NCI-H460 (cell line): ENCODE measurements at places on chromosomes 3 and 15.

DNA sequence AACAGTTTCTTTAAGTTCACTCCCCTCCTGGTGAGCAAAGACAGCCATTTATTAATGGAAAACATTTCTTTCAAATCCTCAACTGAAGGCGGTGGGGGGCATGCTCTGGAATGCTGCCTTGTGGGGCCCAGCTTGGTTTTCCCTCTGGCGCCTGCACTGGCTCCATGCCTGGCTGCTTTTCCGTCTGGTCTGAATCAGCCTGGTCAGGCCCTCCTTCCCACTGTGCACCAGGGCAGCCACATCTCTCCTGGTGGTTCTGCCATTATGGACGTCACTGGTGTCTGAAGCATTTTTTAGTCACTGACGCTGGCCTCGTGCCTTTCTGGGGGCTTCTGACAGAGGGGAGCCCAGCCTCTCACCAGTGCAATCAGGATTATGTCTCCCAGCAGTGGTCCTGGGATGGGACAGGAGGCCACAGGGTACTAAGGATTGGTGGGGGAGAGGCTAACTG lies 57.6 kb upstream of the APEH start:
- DNase-seq, result no peak

DNA sequence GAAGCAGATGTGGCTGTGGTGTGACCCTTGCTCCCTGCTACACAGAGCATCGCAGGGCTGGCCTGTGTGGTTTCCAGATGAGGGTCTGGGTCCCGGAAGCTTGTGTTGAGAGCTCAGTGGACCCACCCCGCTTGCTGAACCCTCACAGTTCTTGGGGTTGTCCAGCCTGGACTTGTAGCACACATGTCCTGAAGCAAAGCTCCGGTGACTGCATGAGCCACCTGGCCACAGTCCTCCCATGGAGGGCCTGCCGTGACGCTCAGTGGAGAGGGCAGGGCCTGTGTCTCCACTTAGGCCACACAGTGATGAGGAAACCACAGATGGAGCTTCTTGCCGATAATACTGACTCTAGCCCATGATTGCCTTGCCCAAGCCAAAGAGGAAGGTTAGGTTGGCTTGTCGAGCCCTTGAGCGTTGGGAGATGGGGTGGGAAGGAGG lies 62.6 kb downstream of the RGMA start:
- DNase-seq, result no peak

DNA sequence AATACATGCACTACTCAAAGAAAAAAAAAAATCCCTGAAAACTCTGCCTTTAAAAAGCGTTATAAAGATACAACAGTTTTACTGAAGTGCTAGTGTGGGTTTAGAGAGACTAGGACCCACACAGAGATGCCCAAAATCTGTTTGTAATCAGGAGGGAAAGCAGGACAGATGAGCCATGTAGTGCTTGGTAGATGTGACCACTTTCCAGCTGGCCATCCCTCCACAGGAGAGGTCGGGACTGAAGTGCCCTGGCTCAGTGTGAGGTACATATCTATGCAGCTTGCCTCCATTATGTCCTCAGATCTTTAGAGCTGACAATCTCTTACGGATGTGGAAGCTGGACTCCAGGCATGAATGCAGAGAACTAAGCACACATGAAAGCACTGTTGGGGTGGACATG lies 57.5 kb upstream of the NANOGP8 start:
- no peak for DNase-seq

GRCh38 chr3:68483041-68483440 lies 449.3 kb downstream of the TAFA4 start:
- DNase-seq, result no peak

DNA sequence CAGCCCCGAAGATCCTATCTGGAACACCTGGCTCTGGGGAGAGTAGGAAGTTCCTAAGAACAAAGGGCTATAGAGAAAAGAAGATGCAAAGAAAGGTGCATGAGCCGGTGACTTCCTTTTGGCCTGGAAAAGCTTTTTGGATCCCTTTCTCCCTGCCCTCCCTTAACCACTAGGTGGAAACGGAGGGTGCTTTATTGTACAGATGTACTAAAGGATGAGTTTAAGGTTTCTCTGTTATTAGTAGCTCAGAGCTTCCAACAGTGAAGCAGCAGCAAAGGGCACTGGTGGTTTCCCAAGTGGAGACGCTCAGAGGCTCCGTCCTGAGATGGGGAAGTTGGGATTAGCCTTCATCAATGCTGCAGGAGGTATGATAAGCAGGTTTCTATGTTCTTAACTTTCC lies 5.9 kb upstream of the ADGRG7 start:
- peak; percentile 22 for DNase-seq

DNA sequence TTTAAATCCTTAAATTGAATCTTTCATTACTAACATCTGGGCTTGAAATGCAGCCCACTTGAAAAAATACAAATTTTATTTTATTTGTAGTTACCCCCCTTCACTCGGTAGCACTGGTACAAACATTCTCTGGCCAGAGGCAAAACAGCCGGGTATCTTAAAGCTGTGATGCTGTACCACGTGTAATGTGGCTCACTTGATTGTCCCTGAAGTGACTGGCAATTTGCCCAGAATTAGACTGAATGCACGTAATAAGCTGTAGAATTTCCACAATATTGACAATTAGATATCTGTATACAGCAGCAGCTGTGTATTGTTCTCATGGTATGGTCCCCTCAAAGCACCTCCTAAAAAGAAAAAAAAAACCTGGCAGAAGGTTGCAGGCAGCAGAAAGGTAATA lies 192.8 kb upstream of the TBC1D5 start:
- DNase-seq, result no peak

GRCh38 chr15:81338170-81339007 lies 14.4 kb upstream of the STARD5 start:
- DNase-seq, result no peak

DNA sequence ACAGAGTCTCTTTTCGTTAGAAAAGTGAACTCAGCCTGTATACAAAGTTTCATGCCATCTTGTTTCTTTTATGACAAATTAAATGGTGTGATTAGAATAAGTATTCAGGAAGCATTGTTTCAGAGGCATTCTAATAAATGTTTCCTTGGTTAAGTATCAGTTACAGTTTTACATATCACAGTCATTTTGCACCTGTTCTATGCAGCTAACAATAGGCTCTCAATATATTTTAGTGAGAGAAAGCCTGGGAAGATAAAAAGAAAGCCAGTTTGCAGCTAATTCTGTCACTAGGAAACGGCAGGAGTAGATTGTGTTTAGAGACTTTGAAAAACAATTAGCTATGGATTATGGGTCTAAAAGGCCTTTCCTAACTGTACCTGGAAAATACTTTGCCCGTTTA lies 252.8 kb downstream of the ZIC1 start:
- DNase-seq, result no peak

DNA sequence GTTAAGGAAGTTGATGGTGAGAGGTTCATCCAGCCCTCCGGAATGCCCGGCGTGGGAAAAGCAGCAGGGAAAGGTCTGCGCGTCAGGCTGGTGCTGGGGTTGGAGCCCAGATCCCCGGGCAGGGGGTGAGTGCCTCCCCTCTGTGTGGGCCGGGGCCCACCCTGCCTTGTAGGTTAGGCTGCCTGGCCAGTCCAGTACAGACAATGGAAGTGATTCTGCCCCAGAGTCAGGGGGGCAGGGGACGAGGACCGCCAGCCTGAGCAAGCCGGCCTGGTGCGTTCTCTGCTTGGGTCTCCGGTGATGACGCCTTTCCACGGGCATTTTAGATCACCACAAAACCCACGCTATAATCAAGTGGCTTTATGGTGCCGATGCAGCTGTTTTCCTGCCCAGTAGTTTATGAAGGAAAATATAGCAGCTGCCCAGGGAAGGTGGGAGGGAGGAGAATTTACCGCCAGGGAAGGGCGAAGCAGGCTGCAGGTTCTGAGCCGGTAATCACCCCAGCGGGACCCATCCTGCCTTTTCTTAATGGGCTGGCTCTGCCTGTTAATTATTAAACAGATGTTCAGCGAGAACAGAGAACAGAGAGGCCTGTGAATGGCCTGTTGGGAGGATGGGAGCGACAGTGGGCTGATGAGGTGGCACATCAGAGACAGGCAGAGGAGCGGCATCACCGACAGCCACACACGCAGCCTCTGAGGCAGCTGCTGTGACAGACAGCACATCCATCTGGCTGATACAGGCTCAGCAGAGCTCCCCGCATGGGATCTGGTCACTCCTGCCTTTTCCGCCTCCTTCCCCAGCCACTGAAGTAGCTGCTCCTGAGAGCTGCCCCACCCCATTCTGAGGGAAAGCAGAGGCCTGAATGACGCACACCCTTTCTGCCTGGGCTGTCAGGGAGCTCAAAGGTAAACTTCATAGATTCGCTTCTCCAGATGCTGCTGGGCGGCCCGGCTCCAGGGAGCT lies 35.2 kb downstream of the BDH1 start:
- DNase-seq, result no peak

GRCh38 chr3:172166261-172166660 lies 126.9 kb downstream of the FNDC3B start:
- no peak for DNase-seq

DNA sequence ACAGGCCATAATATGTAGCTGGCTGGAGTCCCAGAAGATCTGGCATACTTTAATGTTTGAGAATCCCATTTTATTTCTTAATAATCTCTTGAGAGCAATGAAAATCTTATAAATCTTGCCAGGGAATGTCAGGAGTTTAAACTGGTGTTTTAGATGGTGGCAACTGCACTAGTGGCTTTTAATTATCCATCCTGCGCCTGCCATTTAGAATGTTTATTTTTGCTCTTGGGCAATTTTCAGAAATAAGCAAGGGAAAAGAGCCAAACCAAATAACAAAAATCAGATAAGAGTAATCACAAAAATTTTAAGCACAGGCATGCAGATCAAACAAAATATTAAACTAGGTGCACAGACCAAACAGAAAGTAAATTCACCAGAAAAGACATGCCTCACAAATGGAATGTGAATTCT lies 41.9 kb upstream of the UBP1 start:
- DNase-seq, result no peak

DNA sequence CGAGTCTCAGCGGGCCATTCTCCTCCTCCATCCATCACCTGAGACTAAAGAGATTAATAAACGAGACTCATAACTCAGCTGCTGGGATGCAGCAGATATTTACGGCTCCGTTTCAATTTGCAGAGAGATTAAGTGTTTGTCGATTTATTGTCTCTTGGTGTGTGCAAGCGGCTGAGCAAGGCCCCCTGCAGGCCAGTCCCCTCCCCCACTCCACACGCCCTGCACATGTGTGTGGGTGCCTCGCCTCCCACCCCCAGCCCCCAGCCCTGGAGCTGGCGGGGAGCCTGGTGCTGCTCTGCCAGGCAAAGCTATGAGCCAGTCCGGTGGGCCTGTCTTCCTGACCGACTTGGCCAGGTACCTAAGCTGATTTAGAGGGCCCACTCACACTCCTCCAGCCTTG lies 63.0 kb downstream of the CYP11A1 start:
- DNase-seq, result no peak

GRCh38 chr3:62445275-62445674 lies 71.9 kb upstream of the FEZF2 start:
- peak; percentile 27 for DNase-seq

- no peak for DNase-seq
Measured at GRCh38 chr15:25694823-25695312, 168.3 kb downstream of the ATP10A start.

DNA sequence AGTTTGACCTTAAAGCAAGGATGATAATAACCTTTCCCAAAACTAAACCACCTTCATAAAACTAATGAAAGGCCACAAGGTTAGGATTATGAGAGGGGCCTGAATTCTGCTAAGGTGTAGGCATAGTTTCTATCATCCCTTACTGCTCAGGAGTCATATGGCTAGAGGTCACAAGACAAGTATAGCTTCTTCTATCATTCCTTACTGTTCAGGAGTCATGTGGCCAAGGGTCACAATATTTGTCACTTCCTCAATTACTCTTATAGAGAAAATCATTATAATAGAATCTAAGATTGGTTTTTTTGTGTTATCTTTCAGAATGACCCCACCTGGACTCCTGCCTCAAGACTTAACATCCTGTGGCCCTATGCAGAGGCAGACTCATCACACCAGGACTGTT lies 36.6 kb downstream of the HERC1 start:
- DNase-seq, result no peak

GRCh38 chr3:133477487-133477886 lies 77.6 kb downstream of the BFSP2 start:
- no peak for DNase-seq

DNA sequence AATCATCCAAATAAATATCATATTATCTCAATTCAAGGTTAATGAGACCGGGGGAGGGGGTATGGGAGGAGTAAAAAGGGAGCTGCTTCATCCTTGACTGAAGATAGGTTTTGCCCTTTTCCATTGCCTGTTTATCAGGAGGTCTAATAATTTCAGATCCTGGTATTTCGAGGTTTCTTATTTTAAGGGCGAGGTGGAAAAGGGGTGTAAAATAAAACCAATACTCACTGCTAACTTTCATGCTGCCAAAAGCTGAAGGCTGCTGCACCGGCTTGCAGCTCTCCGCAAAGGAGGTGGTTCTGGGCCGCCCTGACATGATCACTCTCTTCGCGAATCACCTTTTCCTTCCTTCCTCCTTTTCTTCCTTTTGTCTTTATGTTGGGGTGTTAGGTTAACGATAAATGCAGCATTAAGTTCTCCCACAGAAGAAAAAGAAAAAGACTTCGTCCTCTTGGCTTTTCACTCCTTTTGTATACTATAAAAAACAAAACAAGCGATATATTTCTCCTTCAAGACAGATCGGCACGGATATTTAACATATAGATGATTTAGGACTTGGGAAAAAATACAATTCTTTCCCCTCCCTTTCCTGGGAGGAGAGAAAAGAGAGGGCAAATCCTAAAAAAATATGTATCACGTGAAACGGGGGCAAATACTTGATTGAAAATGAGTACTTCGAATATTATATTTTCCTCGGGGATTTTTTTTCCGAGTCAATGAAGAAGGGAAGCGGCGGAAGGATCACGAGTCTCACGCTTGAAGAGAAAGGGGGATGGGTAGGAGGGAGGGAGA lies 932 bp downstream of the GSK3B start:
- no peak for DNase-seq

DNA sequence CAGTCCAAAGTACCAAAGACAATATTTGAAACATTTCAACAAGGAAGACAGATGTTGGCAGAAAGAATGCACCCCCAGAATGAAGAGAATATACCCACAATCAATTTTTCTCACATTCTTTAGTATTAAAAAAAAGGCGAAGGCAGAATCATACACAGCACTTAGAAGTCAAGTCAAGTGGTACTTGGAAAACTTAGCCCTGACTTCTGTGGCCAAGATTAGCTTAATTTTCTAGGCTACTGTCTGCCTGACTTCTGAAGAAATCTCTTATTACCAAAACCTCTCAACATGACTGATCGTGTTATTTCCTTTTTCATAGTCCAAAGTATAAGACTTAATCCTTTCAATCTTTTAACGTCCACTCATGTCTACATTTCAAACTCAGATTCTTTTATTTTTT lies 60.7 kb downstream of the PBRM1 start:
- no peak for DNase-seq
